SK-N-SH treated with all-trans-retinoic acid at 6 μM for 48 hours (cell line): ENCODE measurements at places on chromosomes 16 and 17.

- ATAC-seq = no peak
Observed at GRCh38 chr16:11916524-11917285, 949 bp upstream of the GSPT1 start.

GRCh38 chr16:14088155-14088753 is 17.1 kb downstream of the MRTFB start:
- no peak for ATAC-seq

- ATAC-seq = no peak
Observed at GRCh38 chr16:52963212-52963854, 89.4 kb downstream of the CHD9NB start.

DNA sequence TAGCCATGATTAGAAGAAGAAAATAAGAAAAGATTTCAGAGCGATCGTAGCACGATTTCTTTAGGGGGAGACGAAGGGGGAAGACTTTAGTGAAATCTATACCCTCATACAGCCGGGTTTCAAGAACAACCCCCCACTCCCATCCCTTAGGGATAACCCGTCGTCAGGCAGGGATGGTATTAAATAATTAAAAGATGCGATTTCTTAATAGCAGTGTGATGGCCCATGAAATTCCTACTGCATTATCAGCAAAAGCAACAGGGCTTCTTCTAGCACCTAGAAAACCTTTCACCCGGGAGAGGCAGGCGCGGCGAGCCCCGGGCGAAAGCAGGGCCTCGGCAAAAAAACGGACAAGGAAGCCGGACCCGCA is 1.4 kb downstream of the CDH11 start:
- ATAC-seq = no peak

DNA sequence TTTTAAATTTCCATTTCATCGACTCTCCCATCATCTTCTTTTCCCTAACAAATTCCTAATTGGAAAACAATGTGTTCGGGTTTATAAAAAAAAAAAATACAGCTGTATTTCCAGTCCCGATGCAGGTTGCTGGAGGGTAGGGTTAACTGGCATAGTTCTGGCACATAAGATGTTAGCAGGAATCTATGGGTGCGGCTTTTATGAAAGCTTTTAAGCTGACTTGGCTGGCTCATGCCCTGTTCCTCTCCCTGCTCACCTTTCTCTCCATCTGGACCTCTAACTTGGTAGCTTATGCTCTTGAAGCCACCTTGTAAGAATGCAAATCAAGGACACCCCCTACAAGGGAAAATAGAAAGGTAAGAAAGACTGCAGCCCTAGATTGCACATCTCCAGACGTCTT is 33.2 kb upstream of the KCNJ2 start:
- ATAC-seq = no peak

- ATAC-seq = no peak
Observed at GRCh38 chr17:42310787-42311215, 22.5 kb downstream of the STAT5A start.

DNA sequence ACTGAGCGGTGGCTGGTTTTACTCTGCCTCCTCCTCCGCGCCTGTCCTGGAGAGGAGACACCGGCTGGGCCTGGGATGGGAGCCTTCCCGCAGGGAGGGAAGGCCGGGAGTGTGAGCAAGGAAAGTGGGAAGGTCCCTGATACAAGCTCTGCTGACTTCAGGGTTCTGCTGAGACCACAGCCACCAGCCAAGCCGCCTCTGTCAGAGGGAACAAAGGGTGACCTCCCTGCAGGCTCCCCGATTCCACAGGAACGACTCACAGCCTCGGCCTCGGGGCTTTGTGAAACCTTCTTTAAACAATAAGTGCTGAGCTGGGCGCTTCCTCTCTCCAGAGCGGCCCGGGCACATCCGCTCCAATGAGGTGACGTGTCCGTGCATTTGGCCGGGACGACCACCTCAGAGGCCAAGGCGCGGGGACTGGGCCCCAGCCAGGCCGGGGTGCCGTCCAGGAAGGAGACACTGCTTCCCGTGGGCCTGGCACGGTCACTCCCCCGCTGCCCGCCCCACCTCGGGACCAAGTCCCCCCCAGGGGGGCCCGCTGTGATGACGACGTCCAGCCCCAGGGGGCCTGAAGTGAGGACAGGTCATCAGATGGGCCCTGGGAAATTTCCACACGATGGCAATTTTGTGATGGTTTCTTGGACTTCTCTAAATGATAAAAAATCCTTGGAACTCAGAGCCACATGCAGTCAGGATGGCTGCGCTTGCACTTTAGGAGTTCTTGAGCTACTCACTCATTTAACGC is 11.8 kb upstream of the CIBAR2 start:
- peak; percentile 29 for ATAC-seq

DNA sequence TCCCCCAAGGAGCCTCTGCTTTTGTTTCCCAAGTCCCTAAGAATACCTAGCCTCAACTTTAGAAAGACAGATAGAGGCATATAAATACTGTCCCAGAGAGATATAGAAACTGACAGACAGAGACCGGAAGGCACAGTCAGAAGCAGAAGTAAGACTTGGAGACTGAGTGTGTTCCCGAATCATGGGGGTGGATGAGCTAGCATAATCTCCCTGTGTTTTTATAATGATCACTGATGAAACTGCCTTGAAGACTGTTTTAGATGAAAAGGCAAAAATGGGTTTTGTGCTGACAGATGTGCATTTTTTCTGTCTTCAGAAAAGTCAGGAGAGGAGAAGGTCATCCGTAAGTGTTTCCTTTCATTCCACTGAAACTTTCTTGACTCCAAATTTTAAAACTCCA is 8.3 kb upstream of the PSMD3 start:
- peak; percentile 19; the same call in 1 of the 3 replicates for ATAC-seq

DNA sequence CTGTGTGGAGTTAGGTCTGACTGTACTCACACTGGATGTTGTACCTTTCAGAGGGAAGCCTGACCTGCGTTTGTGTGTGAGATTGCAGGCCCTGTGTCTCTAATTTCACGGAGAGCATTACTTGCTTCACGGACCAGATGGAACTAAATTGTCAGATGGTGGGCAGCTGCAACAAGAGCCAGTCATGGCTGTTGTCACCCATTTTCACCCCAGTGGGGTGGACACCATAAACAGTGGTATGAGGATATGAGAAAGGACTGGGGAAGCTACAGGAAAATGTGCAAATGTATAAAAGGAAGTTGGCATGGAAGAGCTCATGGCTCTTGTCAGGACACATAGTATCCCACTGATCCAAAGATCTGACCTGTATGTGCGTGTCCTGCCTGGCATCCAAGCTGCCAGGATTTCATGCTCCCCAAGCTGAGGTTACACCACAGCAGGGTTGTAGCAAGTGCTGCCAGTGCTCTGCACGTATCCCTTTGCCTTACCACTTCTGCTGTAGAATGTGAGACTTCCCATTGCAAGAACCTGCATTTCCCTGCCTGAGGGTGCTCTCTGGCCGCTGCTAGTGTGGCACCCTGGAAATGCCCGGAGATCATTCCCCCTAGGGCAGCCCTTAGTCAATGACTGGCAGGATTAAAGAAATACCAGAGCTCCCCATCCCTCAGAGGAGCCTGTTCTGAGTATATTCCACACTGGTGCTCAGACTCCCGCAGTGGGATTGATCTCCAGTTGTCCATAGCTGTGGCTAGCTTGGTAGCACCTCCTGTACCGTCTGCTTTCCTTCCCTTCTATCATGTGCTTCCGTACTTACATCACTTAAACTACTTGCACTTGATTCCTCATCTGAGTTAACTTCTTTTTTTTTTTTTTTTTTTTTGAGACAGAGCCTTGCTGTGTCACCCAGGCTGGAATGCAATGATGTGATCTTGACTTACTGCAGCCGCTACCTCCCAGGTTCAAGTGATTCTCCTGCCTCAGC is 70.4 kb upstream of the TANC2 start:
- no peak for ATAC-seq

- peak; percentile 85 for ATAC-seq
Observed at GRCh38 chr16:1188432-1189189, 35.7 kb downstream of the CACNA1H start.

DNA sequence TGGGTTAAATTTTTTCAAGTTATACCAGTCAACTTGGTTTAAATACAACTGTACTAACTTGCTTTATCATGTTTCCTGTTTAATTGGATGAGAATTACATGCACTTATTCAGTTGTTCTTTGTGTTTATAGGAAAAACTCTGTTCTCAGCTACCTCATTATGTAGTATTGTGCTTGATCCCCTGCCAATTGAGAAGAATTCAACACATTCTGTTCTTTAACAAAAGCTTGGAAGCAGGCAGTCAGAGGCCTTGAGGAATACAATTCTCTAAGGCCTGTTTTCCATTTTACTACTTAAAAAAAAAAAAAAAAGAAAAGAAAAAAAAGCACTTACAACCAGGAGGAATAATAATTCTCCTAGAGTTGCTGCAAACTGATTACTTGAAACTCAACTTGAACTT is 60.6 kb upstream of the CMIP start:
- ATAC-seq = no peak

GRCh38 chr17:16438173-16438556 is 22.8 kb downstream of the TRPV2 start:
- ATAC-seq = peak; percentile 14

DNA sequence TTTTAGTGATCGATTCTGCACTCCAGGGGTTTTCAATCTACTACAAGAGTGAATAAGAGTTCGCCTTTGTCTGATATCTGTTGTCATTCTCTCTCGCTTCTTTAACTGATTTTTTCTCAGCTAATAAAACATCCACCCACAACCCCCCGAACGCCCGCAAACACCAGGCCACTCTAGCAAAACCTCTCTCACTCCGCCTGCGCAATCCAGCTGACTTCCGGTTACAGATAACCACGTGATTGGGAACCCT is 338 bp upstream of the RPL19 start:
- peak; percentile 52 for ATAC-seq

- ATAC-seq = peak; percentile 82
Observed at GRCh38 chr16:75244844-75245758, 6.3 kb downstream of the BCAR1 start.

DNA sequence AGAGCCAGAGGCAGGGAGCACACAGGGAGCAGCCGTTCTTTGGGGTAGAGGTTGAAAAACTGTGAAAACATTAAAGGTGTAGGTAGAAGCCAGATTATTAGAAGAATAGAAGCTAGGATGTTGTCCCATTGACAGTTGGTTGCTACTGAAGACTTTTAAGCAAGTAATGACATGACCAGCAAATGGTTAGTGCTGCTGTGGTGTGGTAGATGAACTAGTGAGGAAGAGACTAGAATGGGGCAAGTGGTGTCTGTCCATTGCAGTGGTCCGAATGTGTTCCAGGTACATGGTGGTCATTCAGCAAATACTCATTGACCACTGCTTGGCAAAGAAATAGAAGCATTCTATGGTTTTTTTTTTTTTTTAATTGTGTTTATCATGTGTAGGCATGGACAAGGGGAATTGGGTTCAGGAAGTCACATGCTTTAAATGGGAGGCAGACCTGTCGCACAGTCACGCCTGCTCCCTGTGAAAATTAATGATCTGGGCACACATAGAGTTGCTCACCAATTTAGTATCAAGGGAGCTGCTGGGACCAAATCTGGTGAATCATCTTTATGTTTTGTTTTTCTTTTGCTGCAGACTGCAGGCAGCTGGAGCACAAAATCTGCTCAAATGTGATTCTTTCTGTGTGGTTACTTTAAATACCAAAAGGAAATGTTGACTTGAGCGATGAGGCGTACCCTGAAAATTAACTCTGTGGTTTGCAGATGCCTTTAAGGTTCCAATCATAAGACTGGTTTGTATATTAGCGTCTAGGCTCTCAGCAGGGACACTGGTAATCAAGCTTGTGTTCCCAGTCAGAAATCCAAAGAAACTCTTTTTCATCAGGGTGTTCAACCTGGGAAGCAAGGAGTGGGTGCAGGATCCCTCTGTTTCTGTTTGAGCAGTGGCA is 30.7 kb downstream of the YPEL2 start:
- peak; percentile 69 for ATAC-seq

DNA sequence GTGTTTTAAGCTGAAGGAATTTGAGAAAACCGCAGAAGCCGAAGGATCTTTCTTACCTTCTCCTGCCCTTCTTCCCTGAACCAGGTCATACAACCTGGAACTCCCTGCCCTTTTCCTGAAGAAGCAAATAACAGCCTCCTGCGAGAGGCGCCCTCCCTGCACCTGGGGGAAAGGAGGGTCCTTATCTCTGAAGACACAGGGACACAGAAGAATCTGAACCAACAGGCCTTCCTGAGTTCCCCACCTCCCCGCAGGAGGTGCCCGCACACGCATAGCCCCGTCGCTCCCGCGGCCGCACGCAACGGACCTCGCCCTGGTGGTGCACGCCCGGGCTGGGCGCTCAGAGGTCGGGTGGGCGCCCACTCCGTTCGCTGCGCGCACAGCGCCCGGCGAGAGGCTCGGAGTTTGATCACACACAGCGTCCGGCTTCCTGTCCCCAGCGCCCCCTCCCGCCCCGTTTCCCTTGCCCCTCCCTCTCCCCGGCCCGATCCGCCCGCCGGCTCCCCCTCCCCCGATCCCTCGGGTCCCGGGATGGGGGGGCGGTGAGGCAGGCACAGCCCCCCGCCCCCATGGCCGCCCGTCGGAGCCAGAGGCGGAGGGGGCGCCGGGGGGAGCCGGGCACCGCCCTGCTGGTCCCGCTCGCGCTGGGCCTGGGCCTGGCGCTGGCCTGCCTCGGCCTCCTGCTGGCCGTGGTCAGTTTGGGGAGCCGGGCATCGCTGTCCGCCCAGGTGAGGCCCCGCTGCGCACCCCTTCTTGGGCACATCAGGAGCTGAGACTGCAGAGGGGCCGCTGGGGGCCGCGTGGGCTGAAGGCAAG is at the start of gene TNFSF12:
Gene TNFSF12 (plus strand): TSS at position 474 of the 816 bp plus-strand sequence. CDS start 96 bp downstream, at position 570.
- peak; percentile 87 for ATAC-seq

- no peak for ATAC-seq
Observed at GRCh38 chr17:3887804-3888203, 5.0 kb downstream of the CAMKK1 start.

DNA sequence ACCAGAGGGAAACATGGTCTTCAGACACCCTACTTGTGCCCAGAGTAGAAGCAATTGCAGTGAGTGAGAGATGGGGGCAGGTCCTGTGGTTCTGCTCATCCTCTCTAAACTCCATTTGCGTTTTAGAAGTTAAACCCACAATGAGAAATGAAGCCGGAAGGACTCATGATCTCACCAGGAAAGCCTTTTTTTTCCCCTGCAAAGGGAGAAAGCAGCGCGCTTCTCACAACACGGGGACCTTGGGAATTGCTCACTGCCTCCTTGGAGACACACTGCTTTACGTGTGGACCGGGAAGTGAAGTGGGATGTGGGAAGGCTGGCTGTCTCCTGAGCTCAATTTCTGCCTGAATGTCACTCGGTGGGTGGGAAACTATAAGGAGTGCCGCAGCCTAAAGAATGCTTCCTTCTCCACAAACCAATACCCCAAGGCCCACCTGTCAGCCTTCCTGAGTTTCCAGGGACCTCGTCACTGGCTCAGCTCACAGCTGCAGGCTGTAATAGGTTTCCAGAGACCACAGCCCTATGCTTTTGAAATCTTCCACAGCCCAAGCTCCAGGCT is 365.4 kb downstream of the XYLT1 start:
- ATAC-seq = no peak

DNA sequence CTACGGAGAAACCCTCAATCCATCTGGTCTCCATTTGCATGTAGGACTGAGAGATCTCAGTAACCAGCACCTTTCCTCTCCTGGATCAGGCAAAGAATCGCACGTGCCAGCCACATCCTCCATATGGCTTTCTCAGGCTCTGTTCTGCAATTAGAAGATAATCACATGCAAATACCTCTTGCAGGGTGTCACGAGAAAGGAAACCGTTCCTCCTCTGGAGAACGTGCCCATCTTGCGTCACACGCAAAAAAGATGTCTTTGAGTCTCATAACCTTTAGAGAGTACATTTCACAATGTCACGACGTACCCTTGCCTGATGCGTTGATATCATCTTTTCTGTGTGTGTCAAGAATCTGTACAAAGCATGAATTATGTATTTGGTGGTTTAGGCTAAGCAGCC is 36.2 kb upstream of the DNAH17 start:
- ATAC-seq = no peak
